Left forelimb (tissue), 1 donor: ENCODE measurements at places on chromosomes 16 and 17.

DNA sequence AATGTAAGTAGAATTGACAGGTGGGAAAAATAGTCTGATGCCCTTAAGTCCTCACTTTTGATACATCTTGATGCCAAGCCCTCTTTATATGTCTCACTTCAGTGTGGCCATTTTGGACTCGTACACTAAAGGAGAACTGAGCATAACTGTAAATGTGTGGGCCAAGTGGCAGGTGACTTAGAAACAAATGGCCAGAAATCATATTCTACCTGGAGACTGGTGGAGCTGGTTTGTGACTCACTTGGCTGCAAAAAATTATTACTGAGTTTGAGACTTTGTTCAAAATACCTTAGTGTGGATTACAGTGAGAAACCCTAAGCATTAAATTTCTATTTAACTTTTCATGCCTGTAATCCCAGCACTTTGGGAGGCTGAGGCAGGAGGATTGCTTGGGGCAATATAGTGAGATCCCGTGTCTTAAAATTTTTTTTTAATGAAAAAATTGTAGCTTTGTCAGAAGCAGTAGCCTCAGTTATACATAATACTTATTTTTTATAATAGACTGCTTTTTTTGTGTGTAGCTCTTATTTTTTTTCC, 5.0 kb downstream of the HAPSTR1 start:
- no peak for DNase-seq

GRCh38 chr17:57404073-57404472, 147.8 kb downstream of the MSI2 start:
- DNase-seq = no peak

GRCh38 chr16:85391175-85391707, 221.9 kb upstream of the GSE1 start:
- DNase-seq = no peak

DNA sequence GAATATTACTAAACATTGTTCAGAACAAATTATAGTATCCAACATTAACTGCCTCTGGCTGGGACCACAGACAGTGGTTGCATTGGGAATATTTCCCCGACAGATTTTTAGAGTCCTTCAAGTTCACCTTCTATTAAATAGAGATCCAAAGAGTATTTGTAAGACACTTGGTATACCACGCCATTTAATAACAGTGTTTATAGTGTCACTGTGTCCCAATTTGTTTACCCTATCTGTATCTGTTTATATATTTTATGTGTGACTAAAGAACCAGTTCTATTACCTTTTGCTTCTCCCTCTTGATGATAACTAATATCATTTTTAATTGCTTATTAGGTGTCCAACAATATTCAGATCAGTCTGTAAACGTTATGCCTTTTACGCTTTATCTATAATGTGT, 191.3 kb upstream of the IRX5 start:
- DNase-seq = no peak
